ENCODE measurements at places on chromosomes 3 and 15.

- no peak for DNase-seq
Measured at GRCh38 chr15:39592500-39592899, 11.6 kb downstream of the THBS1 start.

- no peak for DNase-seq
Measured at GRCh38 chr15:63833021-63833696, 589 bp downstream of the HERC1 start.

GRCh38 chr15:74060251-74060650, 22.1 kb downstream of the GOLGA6A start:
- DNase-seq, result no peak

DNA sequence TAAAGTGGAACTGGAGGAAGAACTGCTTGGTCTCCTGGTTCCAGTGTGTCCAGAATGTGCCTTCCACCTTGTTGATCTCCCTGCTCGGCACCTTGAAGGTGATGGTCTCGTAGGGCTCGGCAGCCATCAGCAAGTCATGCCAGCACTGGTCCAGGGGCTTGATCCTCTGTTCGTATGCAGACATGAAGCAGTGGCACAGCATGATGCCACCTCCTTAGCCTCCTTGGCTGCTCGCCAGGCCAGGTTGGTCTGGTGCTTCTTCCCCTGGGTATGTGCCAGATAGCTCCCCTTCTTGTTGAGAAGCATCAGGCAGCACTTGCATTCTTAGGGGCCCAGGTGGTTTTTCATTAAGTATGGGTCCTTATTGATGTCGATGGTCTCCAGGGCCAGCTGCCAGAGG, 17.8 kb upstream of the TXNRD3 start:
- no peak for DNase-seq

- DNase-seq, result no peak
Measured at GRCh38 chr3:195813916-195814640, 2.3 kb upstream of the MUC4 start.

GRCh38 chr15:66006986-66007385, 137.7 kb downstream of the RAB11A start:
- DNase-seq, result no peak

DNA sequence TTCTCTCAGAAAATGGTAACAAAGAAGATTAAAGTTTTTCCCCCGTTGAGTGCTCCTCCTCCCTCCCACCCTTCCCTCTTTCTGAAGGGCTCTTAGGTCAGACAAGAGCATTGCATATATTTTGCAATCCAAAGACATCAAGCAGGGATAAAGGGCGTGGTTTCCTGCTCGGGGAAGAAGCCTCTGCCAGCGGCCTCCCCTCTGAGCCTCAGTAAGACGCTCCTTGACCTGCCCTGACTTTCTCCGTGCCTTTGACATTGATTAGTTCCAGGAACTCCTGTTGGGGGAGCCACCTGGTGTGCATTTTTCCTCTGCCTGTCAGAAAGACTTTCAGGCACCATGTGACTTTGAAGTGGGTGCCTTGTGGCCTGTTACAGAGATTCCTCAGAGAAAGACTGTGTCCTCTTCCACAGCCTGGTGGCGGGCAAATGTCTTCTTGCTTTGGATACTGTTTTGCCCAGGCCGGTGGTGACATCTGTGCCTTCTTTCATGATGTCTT, 87.2 kb upstream of the TBL1XR1 start:
- DNase-seq, result no peak
